ENCODE measurements at places on chromosomes 7 and 10.
A peak's percentile ranks its signal among the peaks of the same experiment; 100 is the strongest.

DNA sequence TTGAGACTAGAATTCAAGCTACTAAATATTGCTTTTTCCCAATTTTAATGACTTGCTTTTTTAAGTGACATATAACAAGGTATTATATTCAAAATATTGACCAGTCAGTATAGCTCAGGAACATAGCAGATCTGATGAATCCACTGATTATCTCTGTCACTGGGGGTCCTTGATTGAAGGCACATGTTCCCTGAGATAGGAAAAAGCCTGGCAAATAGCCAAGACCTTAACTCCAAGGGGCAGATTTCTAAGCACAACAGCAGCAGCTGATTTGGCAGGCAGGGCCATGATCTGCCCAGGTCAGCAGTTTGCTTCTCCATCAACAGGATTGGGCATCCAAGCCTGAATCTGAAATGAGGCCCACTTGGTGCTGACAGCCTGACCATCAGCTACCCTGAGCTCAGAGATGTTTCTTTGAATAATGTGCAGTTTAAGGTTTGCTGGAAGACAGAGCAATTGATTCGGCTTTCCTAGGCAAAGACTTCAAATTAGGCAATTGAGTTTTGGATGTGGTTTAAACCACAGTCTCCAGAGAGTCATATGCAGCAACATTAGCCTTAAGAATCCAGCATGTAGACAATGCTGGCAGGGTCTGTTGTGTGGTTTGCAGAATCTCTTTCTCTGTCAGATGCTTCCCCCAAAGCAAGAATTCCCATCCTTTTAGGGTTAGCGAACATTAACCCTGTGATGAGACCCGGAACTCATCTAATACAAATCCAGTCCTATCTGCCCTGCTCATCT lies 352.6 kb downstream of the ADRA2A start:
- no peak for DNase-seq

GRCh38 chr7:77450054-77450453 lies 33.9 kb upstream of the GSAP start:
- DNase-seq = no peak

- no peak for DNase-seq
These were observed 80.5 kb downstream of the C10orf105 start for GRCh38 chr10:71638822-71639719.

DNA sequence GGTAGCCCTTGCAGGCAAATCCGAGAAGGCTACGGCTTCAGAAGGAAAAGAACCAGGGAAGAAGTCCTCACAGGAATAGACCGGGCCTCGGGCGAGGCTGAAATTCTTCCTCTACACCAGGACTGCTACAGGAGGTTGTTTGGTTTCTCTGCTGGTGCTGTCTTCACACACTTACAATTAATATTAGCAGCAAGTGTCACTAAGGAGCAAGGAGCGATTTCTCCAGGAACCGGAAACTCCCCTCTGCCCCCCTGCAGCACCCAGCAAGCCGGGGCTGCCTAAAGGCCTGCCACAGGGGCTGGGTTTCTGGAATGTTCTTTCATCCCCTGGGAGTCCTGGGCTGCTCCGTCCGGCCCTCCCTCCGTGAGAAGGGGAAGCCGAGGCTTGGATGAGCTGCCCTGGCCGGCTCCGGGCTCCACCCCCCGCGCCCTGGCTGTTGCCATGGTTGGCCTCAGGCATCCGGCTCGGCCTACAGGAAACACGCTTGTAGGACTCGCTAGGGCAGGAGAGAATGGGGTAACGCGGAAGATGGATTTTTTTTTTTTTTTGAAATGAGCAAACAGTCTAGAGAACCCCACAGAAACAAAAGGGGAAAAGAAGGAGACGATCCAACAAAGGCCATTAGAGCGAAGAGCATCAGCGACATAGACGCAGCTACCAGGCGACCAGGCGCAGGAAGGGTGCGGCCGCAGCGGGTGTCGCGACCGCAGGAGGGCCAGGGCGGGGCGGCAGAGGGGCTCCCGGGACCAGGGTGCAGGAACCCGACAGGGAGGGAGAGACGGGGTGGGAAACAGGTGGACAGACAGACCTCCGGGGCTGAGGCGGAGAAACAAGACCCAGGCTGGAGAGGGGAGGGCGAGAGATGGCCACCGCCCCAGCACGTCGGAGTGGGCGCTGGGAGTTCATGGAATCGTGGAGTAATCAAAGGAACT lies 33.0 kb downstream of the EN2 start:
- peak; percentile 81 for DNase-seq

DNA sequence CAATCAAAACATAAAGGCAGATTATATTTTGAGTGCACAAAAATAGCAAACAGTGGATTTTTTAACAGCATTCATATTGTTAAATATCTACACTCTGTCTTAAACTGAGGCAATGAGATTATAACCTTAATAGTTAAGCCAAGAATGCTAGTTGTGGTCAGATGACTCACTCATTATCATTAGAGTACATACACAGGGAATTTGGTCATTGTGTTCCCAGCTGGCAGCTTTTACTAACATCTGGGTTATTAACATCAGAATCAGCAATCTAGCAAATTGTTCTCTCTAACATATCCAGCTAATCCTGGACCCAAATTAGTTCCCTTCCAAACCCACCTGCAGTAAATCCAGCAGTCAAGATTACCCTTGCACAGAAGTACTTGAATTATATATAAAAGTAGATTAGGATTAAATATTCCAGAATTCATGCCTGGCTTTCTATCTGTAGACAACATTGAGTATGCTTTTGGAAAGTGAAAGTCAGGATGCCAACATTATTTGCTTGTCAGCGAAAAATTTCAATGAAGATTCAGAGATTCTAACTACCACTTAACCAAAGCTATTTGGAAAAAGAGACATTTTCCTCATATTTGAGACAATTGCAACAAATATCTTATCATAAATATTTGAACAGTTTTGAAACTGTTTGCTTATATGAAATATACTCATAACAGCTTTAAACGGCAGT lies 1035.6 kb upstream of the PHF14 start:
- no peak for DNase-seq

- no peak for DNase-seq
These were observed 87.8 kb downstream of the BTRC start for GRCh38 chr10:101441541-101442455.

- DNase-seq = no peak
These were observed 17.6 kb downstream of the EVX1 start for GRCh38 chr7:27260211-27260610.

DNA sequence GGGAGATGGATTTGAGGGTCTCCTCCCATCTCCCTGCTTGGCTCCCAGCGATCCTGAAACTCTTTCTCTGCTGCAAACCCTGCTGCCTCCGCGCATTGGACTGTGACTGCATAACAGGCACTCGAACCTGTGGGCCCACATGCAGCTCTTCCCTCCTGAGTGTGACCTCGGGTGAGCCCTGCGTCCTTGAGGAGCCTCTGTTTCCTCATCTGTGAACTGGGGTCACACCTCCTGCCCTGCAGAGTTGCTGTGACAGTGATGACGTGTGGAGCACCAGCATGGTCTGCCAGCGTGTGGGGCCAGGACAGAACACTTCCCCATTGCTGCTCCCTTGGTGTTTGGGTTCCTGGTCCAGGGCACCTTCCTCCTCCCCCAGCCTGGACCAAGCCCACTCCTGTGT lies 46.9 kb upstream of the PSMG3 start:
- no peak for DNase-seq

Measured in neural crest cell (in vitro differentiated cells).